ENCODE measurements at places on chromosomes 2 and 18. TPM values are rescaled to one million over a fixed set of nuclear protein-coding genes. Genes with fewer than 3 reads are reported as not detected.

Gene FNDC4
- total RNA-seq, result 41.3 TPM

Gene RAB27B
- total RNA-seq, result 35.1 TPM

- no peak for DNase-seq
Measured at GRCh38 chr18:51082571-51083267, 52.7 kb downstream of the SMAD4 start.

DNA sequence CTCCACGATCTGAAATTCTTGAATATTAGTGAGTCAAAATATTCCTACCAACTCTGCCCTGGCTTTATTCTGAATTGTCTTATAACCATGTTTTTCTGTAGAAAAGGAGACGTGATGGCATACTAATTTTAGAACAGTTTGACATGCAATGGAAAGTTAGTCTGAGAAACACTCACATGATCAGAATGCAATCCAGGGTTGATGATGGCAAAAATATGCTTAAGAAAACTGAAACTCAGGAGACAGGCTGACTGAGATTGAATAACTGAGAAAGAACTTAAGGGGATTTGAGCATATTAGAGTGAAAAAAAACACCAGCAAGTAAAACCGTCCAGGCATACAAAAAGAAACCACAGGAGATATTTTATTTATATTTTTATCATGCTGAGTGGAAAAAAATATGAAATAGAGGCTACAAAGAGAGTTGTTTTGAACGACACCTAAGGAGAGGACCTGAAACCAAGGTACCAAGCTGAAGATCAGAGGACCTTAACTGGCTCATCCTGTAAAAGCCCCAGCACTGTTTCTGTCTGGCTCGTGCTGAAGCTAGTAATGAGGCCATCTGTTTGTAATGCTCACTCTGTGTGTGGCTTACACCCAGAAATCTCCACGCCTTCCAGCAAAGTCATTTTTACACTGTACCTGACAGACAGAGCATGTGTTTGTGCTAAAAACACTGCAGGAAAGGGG, 437.2 kb upstream of the PKDCC start:
- no peak for DNase-seq

GRCh38 chr18:3368193-3368592, 81.8 kb upstream of the TGIF1 start:
- no peak for DNase-seq

DNA sequence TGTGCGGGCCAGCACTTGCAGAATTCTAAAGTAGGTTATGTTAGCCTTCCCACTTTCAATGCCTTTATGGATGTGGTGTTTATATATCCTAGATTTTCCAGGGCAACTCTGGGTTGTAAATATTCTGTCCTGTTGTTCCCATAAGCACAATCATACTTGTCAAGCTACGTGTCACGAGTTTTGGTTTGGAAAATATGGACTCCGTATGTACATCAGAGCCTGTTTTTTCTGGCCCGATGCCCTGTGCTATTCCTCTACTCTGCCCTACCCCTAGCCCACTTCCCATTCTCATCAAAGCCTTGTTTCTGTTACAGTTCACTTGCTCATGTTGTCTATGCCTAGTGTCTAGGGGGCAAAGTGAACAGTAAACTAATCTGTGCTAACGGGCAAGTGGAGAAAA, 27.0 kb upstream of the ZEB2 start:
- no peak for DNase-seq

DNA sequence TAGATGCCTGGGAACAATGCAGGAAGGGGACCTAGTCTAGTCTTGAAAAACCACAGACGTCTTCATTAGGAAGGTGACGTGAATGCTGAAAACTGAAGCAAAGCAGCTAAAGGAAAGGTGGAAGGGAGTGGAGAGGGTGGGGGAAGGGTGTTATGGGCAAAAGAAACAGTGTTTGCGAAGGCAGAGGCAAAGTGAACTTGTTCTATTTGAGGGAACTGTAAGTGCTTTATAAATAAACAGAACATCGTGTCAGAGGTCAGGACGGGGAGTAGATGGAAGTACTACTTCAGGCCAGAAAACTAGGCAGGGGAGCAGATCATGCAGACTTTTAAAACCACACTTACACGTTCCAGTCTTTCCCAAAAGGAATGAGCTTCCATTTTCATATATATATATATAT, 57.8 kb downstream of the FASTKD2 start:
- DNase-seq, result no peak

GRCh38 chr18:58911766-58912165, 47.1 kb downstream of the ZNF532 start:
- no peak for DNase-seq

DNA sequence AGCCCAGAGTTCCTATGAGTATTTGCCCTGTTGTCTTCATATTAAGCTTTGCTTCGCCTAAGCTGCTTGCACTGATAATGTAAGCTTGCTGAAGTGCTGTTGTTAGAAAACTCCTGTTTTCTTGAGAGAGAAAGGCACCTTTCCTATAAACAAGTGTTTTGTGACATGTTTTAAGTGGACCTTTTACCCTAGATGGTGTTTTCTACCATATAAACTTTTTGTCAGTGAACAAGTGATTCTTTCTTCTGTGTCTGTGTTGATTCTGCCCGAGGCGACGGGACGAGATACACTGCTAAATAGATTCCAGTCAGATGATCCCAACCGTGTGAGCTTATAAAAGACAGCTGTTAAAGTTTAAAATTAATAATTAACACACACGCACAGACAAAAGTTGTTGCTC, 24.1 kb downstream of the CABLES1 start:
- no peak for DNase-seq

- DNase-seq, result no peak
Measured at GRCh38 chr2:178016612-178017011, 56.0 kb downstream of the PDE11A start.

DNA sequence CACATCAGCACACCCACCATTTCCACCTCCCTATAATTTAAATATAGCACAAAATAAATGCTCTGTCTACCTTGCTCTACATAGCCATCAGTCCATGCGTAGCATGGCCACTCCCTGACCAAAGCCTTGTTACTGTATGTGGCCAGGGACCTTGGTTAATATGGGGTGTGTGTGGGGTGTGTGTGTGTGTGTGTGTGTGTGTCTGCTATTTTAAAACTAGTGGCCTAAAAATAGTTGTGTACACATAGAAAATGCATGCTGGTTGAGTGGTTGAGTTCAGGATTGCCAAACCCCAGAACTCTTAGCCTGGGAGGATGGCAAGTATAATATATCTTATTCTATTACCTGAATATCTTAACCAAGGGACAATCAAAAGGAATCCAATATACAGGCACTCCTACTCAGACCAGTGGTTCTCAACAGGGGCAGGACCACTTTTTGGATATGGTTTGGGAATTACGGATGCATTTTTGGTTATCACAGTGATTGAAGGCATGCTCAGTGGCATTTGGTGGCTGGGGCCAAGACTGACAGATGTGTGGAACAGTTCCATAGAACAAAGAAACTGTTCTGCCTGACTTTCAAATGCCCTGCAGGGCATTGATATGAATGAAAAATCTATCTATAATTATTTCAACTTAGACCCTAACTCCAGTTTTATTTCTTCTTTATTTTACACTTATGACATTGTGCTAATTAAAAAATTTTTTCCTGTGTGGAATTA, 72.3 kb upstream of the PSME4 start:
- no peak for DNase-seq

GRCh38 chr18:55119016-55119415, 159.8 kb upstream of the CCDC68 start:
- no peak for DNase-seq

DNA sequence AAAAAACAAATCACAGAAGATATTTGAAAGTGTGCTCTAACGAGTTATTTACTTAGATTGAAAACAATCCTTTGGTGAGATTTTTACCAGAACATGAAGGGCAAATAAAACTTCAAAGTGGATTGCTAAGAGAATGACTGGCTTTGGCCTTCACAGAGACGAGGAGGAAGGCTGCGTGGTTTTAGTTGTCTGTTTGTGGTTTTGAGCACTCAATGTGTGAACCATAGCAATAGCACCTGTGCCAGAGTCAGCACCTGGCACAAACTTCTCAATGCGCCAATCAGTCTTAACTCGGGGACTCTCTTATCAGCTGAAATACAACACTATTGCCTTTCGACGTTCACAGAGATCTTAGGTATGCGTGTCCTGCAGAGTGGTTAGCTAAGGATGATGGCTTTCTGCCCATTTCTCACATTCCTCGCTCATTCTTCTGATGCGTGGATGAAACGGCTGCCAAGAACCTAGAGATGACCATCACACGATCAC, 70.0 kb downstream of the MBP start:
- no peak for DNase-seq

- DNase-seq, result no peak
Measured at GRCh38 chr2:214127170-214127569, 283.7 kb upstream of the VWC2L start.

GRCh38 chr2:100757621-100758394, 62.1 kb upstream of the NPAS2 start:
- no peak for DNase-seq
